Kidney (tissue), 22 donors: ENCODE measurements at places on chromosomes 7 and 10. TPM values are rescaled to one million over a fixed set of nuclear protein-coding genes. Genes with fewer than 3 reads are reported as not detected.

DNA sequence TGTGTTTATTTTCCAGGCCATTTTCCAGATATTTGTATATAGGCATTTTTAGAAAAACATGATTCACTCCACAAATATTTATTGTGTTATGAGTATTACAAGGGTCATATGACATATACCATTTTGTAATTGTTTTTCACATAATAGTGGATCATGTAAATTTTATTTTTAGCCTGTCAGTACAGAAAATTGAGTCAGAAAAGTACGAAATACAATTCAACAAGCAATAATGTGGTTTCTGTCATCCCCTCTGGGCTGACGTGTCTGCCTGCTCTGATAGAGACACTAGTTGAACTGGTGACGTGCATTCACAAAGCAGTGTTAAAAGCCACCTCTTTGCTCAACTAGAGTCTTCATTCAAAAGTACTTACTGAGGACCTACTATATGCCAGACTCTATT is 97.9 kb upstream of the STEAP1B start:
- no peak for DNase-seq
- no peaks in the 10 kb centered on the region for H3K4me1 ChIP-seq

- H3K27ac ChIP-seq: no peak overlapping the region
- peaks cover 6% of the 10 kb centered on the region for H3K36me3 ChIP-seq
- no peak overlapping the region for H3K4me3 ChIP-seq
- no peak for DNase-seq
- no peaks in the 10 kb centered on the region for H3K4me1 ChIP-seq
Observed at GRCh38 chr7:16702441-16702840, 51.1 kb upstream of the TSPAN13 start.

GRCh38 chr7:32921896-32922295 is 30.3 kb upstream of the KBTBD2 start:
- no peaks in the 10 kb centered on the region for H3K4me1 ChIP-seq
- H3K27ac ChIP-seq: no peak overlapping the region
- DNase-seq: no peak
- peaks cover 3% of the 10 kb centered on the region for H3K36me3 ChIP-seq
- H3K27me3 ChIP-seq: no peaks in the 10 kb centered on the region

- peaks cover 10% of the 10 kb centered on the region for H3K4me1 ChIP-seq
- H3K4me3 ChIP-seq: no peak overlapping the region
- no peaks in the 10 kb centered on the region for H3K36me3 ChIP-seq
- no peak overlapping the region for H3K27ac ChIP-seq
Observed at GRCh38 chr10:50407076-50407801, 155.9 kb upstream of the ASAH2 start.

Gene TMEM213
- 30.2 TPM for total RNA-seq

Gene SPDYE11
- not detected for total RNA-seq

DNA sequence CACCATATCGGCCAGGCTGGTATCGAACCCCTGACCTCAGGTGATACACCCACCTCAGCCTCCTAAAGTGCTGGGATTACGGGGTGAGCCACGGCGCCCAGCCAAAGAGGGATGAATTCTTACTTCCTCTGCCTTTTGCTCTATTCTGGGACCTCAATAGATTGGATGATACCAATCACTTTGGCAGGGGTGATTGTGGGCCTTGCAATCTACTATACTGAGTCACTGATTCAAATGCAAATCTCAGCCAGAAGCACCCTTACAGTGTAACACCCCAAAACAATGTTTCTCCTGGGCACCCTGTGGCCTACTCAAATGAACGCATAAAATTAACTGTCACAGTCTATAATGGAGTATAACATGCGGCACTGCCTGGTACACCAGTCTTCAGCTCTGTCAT is 596.7 kb upstream of the LRRTM3 start:
- H3K4me3 ChIP-seq: no peak overlapping the region
- H3K27me3 ChIP-seq: no peaks in the 10 kb centered on the region
- H3K36me3 ChIP-seq: no peaks in the 10 kb centered on the region
- no peak overlapping the region for H3K27ac ChIP-seq

DNA sequence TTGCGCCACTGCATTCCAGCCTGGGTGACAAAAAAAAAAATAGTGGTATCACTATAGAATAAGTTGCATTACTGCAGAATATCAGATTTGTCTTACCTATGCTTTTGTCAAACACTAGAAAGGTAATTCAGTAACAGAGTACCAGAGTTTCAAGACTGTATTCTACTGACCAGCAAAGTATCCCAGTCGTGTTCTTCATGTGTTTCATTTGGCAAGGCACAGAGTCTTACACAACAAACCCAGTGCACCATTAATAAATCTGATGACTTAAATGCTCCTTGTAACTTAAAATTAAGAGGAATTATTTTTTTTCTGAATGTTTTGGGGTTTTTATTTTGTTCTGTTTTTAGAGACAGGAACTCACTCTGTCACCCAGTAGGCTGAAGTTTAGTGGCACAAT is 34.4 kb upstream of the PBLD start:
- DNase-seq: no peak
- H3K36me3 ChIP-seq: peaks cover 8% of the 10 kb centered on the region
- no peaks in the 10 kb centered on the region for H3K27me3 ChIP-seq
- no peak overlapping the region for H3K27ac ChIP-seq
- no peak overlapping the region for H3K4me3 ChIP-seq

Gene MYOF
- 134 TPM for total RNA-seq

- H3K36me3 ChIP-seq: no peaks in the 10 kb centered on the region
- no peak for DNase-seq
- no peak overlapping the region for H3K27ac ChIP-seq
- no peak overlapping the region for H3K4me3 ChIP-seq
- H3K27me3 ChIP-seq: no peaks in the 10 kb centered on the region
Observed at GRCh38 chr7:29275493-29275892, 80.9 kb downstream of the CHN2 start.
